Midbrain (tissue), 1 donor: ENCODE measurements at places on chromosomes 7 and 10.
A peak's percentile ranks its signal among the peaks of the same experiment; 100 is the strongest.

- no peak for DNase-seq
Measured at GRCh38 chr7:17033245-17033644, 151.5 kb upstream of the AGR3 start.

DNA sequence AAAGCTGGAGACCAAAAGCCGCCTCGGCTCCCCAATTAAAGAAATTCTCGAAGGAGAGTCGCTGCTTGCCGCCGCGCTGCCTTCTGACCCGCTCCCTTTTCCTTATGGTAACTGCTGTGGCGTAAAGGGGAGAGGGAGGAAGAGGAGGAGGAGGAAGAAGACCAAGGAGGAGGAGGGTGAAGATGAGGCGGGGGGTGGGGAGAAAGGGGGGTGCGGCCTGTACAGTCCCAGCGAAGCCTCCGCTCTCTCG, 388 bp downstream of the CNOT4 start:
- no peak for DNase-seq

GRCh38 chr7:85475071-85475470, 288.2 kb upstream of the SEMA3D start:
- no peak for DNase-seq

- no peak for DNase-seq
Measured at GRCh38 chr7:36621396-36621795, 102.9 kb downstream of the AOAH start.

GRCh38 chr10:111707076-111707475, 476.5 kb downstream of the GPAM start:
- no peak for DNase-seq

GRCh38 chr10:62805231-62806099, 945 bp downstream of the ADO start:
- peak; percentile 2 for DNase-seq

GRCh38 chr10:116084161-116084560, 188.8 kb downstream of the GFRA1 start:
- no peak for DNase-seq

DNA sequence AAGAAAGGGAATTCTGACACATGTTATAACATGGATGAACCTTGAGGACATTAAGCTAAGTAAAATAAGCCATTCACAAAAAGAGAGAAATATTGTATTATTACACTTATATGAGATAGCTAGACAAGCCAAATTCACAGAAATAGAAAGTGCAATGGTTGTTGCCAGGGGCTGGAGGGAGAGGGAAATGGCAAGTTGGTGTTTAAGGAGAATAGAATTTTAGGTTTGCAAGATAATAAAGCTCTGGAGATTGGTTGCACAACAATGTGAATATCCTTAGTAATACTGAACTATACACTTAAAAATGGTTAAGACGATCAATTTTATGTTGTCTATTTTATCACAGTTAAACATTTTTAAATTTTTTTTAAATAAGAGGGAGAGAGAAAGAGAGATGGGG, 25.0 kb upstream of the ADD3 start:
- no peak for DNase-seq

- DNase-seq, result no peak
Measured at GRCh38 chr10:8180360-8181109, 126.0 kb downstream of the GATA3 start.

- no peak for DNase-seq
Measured at GRCh38 chr7:151776876-151777494, 99.9 kb downstream of the PRKAG2 start.

DNA sequence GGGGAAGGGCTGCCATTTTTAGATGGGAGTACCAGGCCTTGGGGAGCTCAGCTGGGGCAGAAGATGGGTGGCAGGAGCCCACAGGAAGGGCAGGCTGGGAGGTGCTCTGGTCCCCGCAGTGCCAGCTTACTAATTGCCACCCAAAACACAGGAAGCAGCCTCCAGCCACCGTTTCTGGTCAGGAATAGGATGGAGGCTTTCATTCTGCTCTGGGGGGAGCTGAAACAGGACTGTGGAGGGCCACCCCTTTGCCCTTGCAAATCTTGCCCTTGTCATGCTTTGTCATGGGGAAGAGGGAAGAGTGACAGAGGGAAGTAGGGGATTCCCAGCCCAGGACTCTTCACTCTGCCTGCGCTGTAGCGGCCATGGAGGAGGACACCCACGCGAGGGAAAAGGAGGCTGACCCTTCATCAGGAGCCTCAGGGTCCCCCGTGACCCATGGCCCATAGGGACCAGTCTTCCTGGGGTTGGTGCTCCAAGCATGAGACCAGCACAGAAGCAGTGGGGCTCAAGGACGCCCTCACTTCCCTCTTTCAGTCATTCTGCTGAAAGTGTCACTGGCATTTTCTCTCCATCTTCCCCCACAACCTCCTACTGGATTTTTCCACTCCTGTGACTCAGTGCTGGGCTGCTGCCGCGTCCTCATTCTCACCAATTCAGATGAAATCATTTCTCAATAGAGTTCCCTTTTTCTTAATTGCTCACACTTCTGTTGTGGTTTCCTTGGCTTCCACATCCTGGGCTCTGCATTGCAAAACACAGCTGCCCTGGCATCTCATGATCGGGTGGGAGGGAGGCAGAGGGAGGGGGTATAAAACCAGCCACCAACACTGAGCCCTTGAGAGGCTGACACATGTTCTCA, 61.9 kb downstream of the MKI67 start:
- peak; percentile 56 for DNase-seq

- no peak for DNase-seq
Measured at GRCh38 chr10:90484518-90484917, 373.3 kb downstream of the HTR7 start.

GRCh38 chr7:98995111-98995510, 116.8 kb downstream of the TRRAP start:
- no peak for DNase-seq

DNA sequence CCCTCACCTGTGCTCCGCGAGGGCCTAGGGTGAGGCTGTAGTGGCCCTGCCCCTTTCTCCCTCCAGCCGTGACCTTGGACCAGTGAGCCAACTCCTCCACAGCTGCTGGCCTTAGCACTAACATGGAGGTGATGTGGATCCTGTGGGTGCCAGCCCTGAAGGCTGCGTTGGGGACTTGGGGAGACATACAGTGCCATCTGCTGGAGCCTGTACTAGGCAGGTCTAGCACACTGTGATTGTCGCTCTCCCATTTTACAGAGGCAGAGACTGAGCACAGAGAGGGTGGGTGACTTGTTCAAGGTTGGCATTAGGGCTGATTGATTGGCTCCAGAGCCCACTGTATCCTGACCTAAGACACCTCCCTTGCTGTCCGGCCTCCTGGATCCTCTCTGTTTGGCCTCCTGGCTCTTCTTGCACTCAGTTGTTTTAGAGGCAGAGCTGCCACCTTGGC, 37.6 kb downstream of the PRF1 start:
- no peak for DNase-seq

DNA sequence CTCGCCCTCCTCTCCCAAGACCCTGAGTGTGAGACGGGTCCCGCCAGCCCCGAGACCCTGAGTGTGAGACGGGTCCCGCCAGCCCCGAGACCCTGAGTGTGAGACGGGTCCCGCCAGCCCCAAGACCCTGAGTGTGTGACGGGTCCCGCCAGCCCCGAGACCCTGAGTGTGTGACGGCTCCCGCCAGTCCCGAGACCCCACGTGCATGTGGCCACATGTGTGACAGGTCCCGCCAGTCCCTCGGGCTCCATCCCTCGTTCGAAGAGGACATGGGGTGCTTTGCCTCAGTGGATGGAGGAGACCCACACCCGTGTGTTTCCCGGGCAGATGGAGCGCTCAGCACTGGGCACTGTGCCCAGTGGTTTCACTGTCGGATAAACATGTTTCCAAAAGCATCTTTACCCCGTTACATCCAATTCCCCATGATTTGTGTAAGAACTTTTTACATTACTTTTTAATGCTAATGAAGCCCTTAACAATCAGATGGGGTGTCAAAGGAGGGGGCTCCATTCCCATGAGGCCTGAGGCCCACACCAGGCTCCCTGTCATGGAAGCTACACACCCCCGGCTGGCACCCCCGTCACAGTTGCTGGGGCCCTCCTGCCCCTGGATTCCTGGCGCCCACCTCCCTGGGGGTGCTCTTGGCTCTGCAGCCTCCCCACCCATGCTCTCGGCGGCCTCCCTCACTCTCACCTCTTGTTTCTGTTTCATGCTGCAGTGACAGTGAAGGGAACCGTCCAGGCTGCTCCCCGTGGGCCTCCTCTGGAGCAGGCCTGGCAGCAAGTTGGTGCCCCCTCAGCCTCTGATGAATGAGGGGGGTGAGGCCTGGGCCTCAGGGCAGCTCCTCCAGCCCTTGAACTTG, 48.5 kb upstream of the CFAP46 start:
- DNase-seq, result no peak

DNA sequence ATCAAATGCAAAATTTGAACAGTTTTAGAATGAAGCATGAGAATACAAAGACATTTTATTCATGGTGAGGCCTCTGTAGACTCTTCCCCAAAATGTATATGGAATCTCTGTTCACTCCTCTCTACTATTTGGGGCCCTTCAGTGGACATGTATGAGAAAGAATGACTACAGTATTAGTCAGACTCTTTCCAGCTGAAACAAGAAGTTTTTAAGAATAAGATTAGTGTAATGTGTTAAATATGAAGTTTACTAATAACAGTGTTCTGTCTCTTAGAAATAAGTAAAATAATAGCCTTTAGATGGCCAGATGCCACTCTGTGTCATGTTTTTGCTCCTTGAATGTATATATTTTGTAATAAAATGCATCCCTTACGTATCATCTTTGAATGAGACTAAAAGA, 585.6 kb downstream of the SUGCT start:
- no peak for DNase-seq

DNA sequence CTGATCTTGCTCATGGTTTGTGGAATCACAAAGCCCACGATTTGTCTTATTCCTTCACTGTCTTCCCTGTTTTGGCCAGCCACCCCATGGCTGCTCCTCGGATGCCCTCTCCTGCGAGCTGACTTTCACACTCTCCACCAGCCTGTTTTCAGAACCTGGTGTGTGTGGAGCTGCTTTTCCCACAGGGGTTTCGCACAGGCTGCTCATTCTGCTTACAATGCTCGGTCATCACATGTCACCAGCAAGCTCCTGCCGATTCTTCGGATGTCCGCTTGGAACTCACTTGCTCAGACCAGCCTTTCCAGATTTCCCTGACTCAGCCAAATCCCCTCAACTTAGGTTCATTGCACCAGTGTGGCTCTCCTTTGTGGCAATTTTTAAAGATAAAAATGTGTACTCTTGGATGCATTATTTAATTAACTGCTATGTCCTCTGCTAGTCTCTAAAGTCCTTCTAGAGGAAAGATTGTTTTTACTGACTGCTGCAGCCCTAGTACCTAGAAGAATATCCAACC, 1018.6 kb upstream of the LRRTM3 start:
- no peak for DNase-seq

DNA sequence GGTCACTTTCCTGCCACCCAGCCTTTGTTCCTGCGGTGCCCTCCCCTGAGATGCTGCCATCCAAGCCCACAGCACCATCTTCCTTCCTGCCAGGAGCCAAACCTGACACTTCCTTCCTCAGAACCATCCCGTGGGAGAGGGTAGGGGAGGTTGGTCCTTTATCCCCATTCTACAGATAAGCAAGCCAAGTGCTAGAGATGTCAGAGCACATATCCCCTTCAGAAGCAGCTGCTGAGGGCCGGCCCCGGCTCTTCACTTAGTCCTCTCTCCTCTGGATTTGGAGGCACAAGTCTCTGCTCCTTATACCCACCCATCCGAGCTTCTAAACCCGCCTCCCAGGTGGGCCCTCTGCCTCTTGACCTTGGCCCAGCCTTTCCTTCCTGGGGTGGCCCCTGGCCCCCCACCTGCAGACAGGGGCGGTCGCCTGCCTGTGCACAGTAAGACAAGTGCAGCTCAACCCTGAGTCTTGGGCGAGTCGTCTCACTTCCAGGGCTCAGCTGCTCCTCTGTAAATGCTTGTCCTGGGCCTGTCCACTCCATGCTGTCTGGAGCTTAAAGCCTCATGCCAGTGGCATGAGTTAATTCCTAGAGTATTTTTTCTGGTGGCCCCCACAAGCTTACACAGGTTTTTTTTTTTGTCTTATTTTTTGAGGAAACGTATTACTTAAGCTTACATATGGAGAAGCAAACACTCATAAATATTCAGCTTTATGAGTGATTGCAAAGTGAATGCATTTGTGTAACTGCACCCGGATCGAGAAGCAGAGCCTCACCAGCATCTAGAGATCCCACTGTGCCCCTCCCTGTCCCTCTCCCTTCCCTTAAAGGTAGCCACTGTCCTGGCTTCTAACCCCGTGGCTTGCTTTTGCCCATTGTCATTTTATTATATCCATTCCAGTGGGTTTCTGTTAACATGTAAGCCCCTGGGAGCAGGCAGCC, 125.1 kb downstream of the CDH23 start:
- no peak for DNase-seq

DNA sequence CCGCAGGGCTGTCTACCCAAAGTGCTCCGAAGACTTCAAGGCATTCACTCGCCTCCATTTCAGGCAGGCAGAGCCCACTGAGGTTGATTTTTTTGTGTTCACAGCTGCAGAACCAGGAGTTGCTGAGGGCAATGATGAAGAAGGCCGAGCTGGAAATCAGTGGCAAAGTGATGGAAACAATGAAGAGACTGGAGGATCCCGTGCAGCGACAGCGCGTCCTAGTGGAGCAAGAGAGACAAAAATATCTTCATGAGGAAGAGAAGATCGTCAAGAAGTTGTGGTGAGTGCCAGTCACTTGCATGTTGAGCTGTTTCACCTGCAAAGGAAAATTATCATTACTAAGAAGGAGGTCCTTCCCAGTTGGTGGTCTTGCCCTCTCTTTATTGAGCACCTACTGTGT, 210.5 kb downstream of the ARHGAP21 start:
- no peak for DNase-seq

- DNase-seq, result no peak
Measured at GRCh38 chr10:72883861-72884260, 9.7 kb upstream of the OIT3 start.

DNA sequence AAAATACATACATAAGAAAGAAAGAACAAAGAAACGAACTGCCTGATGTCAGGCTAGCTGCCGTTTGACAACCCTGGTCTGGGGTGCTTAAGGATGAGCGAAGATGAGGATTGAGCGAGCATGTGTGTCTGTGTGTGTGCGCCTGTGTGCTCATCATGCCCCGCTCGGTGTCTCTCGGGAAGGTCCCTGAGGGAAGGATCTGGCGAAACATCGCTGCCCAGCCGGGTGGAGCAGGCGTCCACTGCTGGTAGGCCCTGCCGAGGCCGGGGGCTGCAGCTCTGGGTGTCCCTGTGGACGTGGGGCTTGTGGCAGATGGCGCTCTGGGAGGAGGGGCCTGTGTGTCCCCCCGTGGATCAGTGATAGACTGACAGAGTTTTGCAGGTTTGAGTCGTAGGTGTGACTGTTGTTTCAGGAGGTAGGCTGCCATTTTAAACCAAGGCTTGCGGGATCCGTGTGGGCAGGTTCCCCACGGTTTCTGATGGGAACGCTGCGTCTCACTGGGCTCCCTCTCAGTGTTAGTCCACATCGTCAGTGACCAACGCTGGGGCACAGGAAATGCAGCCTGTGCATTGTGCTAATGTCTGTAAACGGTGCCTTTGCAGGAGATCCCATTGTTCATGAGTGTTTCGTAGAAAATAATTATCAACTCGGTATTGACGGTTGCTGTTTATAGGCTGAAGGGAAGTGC, 5.9 kb upstream of the SUN1 start:
- DNase-seq, result no peak

GRCh38 chr7:129769866-129770808, 158.6 kb downstream of the NRF1 start:
- DNase-seq, result no peak

- DNase-seq, result no peak
Measured at GRCh38 chr7:138854115-138854645, 56.2 kb upstream of the ATP6V0A4 start.

GRCh38 chr7:155286686-155287085, 11.0 kb upstream of the INSIG1 start:
- no peak for DNase-seq

GRCh38 chr10:31921031-31921430, 7.6 kb downstream of the ARHGAP12 start:
- DNase-seq, result no peak
